ENCODE measurements at places on chromosomes 12 and 14.
A peak's percentile ranks its signal among the peaks of the same experiment; 100 is the strongest.

- DNase-seq: no peak
Measured at GRCh38 chr12:10243818-10244520, 31.3 kb downstream of the GABARAPL1 start.

DNA sequence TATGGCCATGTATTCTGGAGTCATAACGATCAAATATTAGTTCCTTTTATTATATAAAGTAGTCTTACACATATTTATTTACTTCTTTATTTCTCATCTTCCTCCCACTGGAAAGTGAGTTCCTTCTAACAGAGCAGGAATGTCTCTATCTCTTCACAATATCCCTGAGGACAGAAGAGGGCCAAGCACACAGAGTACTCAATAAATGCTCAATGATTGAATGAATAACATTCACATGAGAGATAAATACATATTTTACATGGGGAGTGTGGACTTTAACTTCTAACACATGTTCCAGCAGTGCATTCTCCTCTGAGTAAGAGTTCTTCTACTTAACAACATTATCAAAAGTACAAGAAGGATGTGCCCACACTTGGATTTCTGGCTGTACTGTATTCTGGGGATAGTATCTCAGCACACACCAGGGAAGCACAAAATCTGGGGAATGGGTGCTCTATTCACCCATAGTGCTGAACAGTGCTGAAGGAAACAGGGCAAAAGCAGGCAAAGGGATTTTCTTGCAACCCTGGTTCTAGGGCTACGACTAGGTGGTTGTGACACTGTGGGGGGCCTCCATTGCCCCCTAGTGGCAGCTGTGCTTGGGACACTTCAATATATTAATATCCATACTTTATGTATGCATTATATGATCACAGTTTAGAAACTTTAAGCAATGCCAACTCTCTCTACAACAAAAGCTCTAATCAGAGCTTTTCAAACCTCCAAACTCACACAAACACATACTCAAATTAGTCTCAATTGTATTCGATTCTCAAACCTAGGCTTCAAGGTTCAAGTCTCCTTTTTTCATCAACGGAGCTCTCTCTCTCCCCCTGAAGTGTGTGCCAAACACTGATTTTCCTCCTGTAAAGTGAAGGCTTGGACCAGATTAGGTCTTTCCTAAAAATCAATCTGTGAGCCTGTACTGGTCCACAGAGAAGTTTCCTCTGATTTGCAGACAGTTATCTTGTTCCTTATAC, 115.5 kb downstream of the SLC2A13 start:
- DNase-seq: peak; percentile 82

DNA sequence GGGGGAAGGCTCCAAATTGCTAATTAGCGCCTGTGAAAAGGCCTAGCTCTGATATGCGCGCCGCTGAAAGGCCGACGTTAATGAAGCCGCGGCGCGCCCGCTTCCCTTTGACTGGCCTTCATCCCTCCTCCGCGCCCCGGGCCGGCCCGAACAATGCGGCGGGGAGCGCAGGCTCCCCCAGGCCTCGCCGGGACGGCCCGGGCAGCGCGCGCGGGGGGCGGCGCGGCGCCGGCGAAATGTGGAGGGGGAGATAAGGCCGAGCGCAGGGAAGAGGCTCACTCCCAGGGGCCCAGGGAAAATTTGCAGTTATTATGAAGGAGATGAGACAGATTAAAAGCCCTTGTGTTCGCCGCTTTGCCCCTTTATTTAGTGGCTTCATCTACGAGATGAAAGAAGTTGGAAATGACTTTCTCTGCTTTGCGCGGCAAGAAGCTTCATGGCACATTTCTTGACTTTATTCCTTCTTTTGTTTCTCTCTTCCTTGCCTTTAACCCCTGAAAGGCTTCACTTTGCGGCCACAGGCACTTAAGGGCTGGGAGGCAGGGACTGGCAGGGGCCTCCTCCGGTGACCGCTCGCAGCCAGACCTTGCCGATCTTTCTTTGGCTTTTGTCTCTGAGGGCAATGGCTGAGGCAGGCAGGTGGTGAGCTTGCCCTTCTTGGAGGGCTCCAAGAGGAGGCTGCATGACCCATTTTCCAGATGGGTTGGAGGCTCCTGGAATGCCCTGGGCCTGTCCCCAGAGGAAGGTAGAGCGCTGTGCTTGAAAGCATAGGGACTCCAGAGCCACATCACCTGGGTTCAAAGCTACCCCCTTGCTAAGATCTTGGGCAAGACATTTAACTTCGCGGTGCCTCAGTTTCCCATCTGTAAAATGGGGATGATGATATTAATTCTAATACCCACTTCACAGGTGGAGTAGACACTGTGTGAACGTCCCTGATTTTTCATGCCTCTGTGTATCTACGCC, 12.7 kb upstream of the GPATCH2L start:
- DNase-seq: no peak

GRCh38 chr14:61147381-61147821, 133.7 kb downstream of the TMEM30B start:
- DNase-seq: no peak

GRCh38 chr12:116620492-116621191, 61.5 kb downstream of the MAP1LC3B2 start:
- DNase-seq: no peak

- DNase-seq: no peak
Measured at GRCh38 chr12:75704664-75705063, 193.3 kb upstream of the KRR1 start.
